AG09319 (cell line): ENCODE measurements at places on chromosomes 3 and 15.

GRCh38 chr3:48950051-48950450 lies 31.4 kb downstream of the ARIH2 start:
- no peak for DNase-seq

DNA sequence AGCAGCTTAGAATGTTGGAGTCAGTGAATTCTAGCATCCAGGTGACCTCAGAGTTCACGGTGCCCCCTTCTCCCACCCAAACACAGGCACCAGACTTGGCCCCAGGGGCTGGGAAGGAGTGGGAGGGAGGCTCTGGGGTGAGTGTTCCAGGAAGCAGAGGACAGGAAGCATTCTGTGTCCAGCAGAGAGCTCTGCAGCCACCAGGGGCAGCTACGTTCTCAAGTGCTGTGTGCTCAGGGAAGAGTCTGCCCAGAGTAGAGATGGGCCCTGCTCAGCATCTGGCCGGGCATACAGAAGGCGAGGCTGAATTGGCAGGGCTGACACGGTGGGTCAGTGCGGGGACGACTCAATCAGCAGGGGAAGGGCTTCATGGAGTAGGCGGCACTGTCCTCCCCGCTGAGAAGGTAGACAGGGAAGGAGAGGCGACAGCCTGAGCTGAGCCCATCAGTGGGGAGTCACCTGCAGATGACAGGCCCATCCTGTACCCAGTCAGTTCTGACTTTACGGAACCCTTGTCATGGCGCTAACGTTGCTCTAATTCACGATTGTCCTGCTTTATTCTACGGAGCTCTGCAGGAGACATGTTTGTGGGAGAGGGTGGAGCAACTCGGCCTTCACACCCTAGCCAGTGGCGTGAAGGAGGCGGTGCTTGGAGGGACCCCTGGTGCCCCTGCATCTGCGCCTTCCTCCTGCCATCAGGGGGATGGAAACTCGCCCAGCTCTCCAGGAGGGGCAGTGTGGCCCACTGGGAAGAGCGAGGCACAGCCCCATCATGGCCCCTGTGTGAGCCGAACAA lies 82.2 kb downstream of the C3orf70 start:
- no peak for DNase-seq

- DNase-seq: no peak
Measured at GRCh38 chr3:79531566-79532295, 236.1 kb downstream of the ROBO1 start.

GRCh38 chr3:66227051-66227450 lies 6.2 kb downstream of the SLC25A26 start:
- no peak for DNase-seq

DNA sequence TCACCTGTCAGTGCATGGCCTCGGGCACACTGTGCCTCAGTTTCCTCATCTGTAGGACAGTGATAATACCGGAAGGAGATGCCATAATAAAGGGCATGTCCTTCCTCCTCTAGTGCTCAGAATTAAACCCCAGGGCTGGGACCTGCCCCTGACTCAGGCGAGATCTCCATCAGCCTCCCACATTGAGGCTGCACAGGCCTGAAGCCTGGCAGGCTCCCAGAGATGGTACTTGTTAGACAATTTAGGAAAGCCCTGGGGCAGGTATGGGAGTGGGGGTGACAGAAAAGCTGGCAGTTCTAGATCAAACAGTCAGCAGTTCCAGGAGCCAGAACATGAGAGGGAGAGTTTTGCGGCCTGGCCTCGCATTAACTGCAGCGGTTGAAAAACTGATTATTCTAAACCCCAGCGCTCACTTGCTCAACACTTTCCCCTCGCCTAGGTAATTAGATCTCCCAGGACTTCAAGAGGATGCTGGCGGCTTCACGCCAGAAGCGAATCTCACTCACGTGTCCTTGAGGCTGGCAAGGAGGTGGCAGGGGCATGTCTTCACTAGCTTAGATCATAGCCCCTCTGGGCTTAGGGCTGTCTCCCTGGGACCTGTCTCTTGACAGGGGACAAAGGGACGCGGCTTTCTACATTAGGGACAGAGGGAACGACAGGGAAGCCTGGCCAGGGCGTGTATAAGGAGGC lies 73.1 kb downstream of the ATP2B2 start:
- no peak for DNase-seq

DNA sequence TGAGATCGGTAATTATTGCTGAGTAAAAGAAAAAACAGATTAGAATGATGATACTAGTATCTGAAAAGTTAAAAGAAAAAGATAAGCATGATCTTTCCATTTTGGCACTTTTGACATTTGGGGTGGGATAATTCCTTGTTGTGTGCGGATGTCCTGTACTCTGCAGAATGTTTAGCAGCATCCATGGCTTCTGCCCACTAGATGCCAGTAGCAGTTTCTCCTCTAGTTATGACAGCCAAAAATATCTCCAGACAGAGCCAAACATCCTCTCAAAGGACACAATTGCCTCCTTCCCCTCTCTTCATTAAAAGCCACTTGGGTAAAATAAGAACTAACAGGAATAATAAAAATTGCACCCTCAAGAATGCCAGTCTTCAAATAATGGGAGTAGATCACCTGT lies 468.8 kb upstream of the GRM7 start:
- no peak for DNase-seq

DNA sequence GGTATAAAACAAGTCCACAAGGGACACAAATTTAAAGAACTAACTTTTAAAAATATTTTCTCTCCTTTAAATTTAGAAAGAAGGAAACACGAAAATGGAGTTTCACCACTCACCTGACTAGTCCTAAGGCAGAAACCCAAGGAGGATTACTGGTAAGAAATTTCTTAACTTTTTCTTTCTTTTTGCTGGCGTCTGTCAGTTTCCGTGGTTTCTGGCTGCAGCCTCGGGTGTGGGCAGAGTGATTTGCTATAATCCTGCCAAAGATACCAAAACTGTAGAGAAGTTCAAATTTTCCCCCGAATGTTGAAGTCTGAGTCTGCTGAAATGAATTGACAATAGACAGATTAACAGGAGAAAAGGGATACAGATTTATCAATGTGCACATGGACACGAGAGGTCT lies 843.6 kb upstream of the ALCAM start:
- no peak for DNase-seq

DNA sequence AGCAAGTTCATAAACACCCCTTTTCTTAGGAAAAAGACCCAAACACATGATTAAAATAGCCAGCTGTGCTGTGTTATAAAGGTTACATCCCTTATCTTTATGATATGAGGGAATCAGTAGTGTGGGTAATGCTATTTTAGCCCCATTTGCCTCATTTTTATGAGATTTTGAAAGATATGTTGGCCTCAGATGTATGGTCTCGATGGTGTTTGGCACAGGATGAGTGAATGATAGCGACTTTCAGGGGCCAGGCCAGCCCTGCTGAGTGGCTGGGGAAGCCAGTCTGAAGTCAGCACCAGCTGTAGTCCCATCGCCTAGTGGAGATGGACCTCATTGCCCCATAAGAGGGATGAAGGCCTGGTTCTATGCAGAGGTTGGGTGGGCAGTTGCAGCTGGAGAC lies 105.0 kb upstream of the HACD2 start:
- no peak for DNase-seq

DNA sequence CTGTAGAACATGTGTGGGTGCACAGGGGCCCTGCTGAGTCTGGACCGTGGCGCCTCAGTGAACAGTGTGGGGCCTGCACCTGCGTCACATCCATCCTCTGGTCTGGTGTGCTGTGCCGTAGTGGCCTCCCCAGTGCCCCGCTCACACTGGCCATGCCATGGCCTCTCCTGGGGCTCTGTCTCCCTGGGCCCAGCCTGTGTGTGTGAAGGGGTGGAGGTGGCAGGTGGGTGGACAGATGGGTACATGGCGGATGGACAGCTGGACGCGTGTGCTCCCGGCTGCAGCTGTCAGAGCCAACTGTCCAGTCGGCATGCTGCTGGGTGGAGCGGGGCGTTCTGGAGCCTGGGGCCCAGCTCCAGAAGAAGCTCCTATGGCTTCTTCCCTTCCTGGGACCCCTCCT lies 17.8 kb downstream of the PLXNA1 start:
- no peak for DNase-seq

DNA sequence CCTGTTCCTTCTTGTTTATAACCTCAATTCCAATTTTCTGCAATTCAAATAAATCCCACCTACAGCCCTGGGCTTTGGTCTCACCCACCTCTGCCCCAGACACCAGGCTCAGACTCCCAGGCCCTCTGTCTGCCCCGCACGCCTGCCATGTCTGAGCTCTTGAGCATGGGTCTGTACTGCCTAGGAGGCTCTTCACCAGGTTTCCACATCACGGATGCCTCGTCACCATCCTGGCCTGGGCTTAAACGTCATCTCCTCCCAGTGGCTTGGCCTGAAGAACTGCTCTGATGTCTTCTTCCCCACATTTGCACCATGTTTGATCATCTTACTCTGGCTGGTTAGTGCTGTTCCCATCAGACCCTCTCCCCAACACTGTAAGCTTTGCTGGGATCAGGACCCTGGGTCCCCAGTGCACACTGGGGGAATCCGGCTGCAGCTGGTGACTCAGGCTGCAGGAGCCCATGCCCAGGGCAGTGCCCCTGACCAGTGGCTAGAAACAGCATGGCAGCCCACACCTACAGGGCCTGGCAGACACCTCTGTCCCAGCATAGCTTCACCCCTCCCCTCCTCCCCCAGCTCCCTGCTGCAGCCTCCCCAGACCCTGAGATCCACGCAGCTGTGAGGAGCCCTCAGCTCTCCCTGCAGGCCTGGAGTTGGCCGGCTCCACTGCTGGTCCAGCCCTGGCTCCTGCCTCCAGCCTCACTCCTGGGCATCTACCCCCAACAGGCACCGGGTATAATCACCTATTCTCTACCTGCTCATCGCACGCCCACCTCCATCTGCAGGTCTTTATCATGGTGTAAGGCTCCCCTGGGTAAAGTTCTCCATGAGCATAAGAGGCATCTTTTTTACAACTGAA lies 162.8 kb upstream of the NSMCE3 start:
- no peak for DNase-seq

- no peak for DNase-seq
Measured at GRCh38 chr3:149352556-149352955, 19.1 kb upstream of the TM4SF18 start.

GRCh38 chr3:15051531-15051930 lies 13.6 kb downstream of the MRPS25 start:
- DNase-seq: no peak

DNA sequence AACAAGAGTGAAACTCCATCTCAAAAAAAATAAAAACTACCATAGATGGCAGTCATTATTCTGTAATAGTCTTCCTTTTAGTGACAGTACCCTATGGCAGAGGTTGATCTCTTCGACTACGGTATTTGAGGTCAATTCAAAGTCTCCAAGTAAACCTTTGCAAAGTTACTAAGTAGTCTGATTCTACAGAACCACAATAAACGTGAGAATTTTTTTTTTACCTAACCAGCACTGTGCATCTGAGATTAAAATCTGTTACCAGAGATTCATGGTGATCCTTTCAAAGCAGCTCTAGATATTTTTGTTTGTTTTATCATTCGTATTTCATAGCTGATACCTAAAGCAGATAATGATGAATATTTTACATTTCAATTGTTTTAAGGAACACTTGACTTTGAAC lies 86.6 kb upstream of the CHD2 start:
- DNase-seq: no peak

DNA sequence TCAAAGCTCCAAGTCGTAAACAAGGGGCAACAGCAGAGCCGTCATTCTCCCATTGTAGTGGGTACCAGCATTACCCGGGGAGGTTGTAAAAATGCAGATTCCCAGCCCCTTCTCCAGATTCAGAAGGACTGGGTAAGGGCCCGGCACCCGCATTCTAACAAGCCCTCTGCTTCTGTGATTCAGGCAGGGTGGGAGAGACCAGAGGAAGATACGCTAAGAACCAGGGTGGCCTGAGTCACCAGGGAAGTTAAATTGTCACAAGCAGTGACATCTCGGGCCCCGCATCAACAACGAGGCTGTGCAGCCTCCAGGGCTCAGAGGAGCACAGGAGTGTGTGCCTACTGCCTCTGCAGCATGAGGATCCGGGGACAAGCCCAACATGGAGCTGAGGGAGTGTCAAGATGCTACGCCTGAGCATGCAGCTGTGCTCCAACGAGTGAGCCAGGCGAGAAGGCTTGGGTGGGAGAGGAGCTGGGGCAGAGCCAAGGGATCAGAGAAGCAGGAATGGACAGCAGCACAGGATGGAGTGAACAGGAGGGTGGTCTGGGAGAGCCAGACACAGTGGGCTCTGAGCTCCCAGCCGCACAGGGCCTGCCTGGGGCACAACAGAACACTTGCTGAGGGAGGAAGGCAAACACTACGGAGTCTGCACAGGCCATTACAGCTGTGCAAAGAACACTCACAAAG lies 68.5 kb downstream of the CPN2 start:
- no peak for DNase-seq

- DNase-seq: no peak
Measured at GRCh38 chr15:45112591-45113379, 1.2 kb downstream of the DUOX2 start.

DNA sequence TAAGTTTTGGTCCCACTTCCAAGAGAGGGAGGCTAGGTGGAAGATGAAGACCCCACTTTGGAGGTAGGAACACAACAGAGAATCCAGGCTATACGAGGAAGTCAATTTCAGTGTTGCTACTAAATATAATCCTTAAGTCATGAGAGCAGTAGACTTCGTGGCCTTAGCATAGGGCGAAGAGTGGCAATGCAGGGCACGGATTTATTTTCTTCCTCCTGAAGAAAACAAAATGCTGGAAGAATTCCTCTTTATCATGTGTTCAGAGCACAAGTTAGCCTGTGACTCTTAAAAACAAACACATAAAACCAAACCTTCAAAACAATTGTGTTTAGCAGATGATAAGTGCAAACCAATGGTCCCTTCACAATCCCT lies 19.4 kb downstream of the BCL2L10 start:
- no peak for DNase-seq
